ENCODE measurements at places on chromosomes 4 and X.

GRCh38 chrX:24146283-24146949, 3.1 kb upstream of the ZFX start:
- peak; percentile 42 for DNase-seq

DNA sequence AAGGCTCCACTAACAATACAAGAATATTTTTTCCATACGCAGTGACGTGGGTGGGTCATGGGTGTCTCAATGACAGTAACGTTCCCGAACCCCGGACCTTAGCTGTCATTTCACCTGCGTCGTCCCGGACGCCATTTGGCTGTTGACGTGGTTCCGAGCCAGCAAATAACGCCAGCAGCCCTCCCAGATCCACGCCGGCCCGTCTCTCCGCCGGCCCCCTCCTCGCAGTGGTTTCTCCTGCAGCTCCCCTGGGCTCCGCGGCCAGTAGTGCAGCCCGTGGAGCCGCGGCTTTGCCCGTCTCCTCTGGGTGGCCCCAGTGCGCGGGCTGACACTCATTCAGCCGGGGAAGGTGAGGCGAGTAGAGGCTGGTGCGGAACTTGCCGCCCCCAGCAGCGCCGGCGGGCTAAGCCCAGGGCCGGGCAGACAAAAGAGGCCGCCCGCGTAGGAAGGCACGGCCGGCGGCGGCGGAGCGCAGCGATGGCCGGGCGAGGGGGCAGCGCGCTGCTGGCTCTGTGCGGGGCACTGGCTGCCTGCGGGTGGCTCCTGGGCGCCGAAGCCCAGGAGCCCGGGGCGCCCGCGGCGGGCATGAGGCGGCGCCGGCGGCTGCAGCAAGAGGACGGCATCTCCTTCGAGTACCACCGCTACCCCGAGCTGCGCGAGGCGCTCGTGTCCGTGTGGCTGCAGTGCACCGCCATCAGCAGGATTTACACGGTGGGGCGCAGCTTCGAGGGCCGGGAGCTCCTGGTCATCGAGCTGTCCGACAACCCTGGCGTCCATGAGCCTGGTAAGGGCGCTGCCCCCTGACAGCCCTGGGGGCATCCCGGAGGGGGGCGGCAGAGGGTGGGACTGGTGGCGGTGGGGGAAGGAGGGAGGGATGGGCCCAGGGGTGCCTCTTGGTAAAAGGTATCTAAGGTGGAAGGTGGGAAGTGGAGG, at the start of gene CPE:
Gene CPE, plus strand, starts transcription at position 264 of the 933 bp plus-strand sequence. Its CDS starts 214 bp downstream, at position 478.
- DNase-seq: peak; percentile 49

- no peak for DNase-seq
These were observed 21.0 kb downstream of the PLS3 start for GRCh38 chrX:115581759-115582615.

DNA sequence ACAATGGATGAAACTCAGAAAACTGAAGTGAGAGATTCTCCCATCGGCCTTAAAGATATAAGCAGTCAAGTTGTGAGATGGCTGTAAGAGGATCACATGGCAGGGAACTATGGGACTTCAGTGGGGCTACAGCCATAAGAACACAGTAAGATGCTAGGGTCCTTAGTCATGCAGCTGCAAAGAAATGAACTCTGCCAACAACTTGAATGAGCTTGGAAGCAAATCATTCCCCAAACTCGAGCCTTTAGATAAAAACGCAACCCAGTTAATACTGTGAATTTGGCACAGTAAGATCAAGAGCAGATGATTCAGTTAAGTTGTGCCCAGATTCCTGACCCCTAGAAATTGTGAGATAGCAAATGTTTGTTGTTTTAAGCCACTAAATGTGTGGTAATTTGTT, 117.3 kb downstream of the FAM13A start:
- peak; percentile 13 for DNase-seq

DNA sequence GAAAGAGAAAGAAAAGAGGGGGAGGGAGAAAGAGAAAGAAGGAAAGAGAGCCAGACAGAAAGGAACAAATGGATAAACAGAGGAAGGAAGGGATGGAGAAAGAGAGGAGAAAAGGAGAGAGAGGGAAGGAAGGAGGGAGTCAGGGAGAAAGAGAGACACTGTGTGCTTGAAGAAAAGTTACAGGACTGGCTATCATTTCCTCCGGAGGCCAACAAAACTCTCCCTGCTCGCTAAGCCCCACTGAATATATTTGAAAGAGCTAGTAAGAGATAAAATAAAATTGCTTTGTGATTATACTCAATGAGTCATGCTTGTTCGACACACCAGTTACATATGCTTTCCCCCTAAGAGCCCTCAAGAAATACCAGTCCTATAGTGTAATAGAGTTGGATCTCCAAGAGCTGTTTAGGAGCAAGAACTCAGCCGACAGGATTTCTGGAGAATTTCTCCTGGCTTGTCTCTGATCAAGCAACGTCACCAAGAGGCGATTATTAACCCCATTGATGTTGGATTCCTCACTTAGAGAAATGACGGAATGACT, 102.2 kb downstream of the MXRA5 start:
- DNase-seq: peak; percentile 84

DNA sequence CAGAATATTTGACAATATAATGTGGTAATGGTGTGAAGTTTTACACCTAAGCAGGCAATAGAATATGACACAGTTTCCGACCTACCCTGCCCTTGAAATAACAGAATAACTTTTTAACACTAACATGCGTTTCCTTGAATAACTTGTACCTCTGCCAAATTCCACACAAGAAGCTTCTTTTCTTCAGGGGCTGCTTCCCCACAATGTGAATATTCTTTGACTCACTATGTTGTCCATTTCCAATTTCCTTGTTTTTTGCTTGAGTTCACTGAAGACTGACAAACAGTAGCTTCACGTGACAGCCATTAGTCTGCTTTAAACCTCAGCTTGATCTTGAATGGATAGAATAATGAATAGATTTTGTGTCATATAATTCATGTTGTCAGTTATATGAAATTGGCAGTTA, 14.3 kb downstream of the SHROOM3 start:
- no peak for DNase-seq

DNA sequence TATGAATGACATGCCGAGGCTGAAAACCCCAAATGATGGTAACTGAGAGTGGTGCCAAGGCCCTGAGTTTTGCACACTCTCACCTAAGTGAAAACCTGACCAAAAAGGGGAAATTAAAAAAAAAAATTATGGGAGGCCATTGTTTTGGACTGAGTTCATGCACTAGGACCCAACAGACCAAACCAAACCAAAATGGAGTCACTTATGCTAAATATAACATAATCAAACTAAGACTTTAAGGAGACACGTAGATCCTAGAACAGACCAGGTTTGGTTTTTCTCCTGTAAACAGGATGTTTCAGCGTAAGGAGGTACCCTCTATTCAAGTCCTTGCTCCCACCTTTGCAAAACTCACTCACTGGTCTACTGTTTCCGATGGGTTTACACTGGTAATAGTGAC, 453.0 kb downstream of the INPP4B start:
- DNase-seq: no peak

- DNase-seq: no peak
These were observed 165.3 kb upstream of the FAM241A start for GRCh38 chr4:111979921-111980320.

- peak; percentile 45 for DNase-seq
These were observed 191.7 kb downstream of the PTTG2 start for GRCh38 chr4:38151873-38152272.

GRCh38 chr4:81195475-81195874, 19.5 kb downstream of the PRKG2 start:
- no peak for DNase-seq

DNA sequence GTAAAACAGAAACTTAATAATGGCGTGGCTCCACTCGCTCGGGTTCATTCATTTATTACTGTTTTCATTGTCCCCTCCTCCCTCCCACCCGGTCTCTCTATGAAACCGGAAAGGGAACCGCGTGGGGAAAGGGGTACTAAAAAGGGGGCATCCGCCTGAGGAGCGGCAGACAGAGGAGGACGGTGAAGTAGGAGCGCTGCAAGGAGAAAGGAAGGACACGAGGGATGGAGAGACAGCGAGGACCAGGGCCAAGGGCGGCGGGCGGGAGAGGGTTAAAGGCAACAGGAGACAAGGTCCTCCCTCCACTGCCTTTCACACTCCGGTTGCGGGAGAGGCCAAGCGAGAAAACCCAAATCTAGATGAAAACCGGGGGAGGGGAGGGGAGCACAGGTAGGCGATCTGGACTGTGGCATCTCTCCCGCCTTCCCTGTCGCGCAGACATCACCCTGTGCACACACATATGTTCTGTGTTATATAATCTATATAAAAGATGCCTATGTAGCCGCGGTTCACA, 829 bp downstream of the ELOVL6 start:
- peak; percentile 12 for DNase-seq

DNA sequence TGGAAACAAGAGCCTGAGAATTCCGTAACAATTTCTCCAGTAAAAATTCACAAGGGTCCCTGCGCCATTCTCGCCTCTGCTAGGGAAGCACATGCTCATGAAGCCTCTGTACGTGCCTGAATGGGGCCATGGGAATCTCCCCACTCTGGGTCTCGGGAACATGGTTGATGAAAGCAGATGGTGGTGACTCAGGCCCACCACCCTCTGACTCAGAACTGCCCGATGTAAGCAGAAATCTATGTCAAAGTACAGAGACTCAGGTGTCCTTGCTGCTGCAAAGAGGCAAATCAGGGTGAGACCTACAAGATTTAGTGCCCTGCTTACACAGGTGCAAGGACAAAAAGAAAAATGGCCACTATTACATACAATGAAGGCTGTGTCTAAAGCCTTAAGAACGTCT, 65.0 kb downstream of the SCD5 start:
- DNase-seq: no peak

- peak; percentile 21 for DNase-seq
These were observed 39.1 kb upstream of the NSUN7 start for GRCh38 chr4:40710484-40711254.

GRCh38 chr4:184721254-184721653, 12.6 kb downstream of the CENPU start:
- no peak for DNase-seq

DNA sequence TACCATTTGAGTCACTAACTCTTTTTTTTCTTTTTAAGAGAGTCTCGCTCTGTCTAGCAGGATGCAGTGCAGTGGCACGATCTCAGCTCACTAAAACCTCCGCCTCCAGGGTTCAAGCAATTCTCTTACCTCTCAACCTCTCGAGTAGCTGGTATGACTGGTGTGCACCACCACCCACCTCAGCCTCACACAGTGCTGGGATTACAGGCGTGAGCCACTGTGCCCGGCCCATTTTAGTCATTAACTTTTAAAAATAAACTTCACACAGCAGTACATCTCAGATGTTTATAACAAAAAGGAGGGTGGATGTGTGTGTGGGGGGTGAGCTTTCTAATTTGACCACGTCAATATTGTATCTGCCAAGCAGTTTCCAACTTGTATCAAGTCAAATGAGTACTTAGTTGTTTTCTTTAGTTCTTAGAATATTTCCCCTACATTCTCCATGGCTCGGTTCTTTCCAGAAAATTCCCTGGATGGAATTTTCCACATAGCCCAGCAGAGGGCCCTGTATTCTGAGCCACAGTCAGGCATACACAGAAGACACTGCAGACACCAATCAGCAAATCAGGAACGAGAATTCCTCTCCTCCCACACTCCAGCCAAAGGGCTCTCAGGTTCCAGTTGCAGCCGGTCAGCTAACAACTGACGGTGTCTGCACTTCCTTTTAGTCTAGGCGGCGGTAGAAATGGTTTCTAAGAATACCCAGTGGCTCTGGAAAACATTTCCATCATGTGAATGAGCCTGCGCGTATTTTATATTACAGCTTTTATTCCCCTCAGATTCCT, 20.1 kb upstream of the ARAF start:
- peak; percentile 88 for DNase-seq

DNA sequence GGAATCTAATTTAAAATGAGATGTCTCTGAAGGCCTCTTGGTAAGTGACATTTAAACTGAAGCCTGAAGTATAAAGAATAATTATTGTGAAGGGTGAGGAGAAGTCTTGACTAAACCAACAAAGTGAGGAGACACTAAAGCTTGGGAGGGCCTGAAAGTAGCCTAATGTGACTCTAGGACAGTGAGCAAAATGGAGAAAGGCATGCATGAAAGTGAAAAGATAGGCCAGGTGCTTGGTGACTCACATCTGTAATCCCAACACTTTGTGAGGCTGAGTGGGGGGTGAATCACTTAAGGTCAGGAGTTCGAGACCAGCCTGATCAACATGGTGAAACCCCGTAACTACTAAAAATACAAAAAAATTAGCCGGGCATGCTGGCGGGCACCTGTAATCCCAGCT, 46.9 kb upstream of the SMARCAD1 start:
- no peak for DNase-seq

DNA sequence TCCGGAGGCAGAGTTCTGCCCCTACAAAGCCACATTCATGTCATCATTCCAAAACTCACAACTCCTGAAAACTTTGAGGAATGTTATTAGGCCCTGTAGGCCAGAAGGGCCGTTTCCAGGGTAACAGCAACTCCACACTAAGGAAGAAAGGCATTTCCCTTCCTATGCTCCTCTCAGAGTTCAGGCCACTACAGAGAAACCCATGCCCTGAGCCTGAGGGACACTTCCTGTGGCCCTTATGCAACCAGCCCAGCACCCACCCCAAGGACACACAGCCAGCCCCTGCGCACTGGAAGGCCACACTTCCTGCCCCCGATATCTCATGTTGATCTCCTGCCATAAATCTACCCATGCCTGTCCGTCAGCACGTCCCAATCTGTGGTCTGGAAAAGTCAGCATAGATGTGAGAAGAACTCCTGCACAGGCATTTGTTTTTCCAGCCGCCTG, 289.3 kb downstream of the BCOR start:
- peak; percentile 93 for DNase-seq

DNA sequence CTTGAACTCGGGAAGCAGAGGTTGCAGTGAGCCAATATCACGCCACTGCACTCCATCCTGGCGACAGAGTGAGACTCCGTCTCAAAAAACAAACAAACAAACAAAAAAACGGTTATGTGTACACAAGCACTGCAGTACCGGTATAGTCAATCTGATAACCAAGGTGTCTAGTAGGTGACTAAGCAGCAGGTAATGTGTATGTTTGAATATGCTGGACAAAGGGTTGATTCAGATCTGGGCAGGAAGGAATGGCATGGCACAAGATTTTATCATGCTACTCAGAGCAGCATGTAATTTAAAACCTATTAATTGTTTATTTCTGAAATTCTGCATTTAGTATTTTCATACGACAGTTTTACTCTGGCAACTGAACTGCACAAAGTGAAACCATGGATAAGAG, 41.7 kb downstream of the MAGEC1 start:
- DNase-seq: no peak

GRCh38 chrX:8755116-8755515, 23.2 kb upstream of the ANOS1 start:
- no peak for DNase-seq

DNA sequence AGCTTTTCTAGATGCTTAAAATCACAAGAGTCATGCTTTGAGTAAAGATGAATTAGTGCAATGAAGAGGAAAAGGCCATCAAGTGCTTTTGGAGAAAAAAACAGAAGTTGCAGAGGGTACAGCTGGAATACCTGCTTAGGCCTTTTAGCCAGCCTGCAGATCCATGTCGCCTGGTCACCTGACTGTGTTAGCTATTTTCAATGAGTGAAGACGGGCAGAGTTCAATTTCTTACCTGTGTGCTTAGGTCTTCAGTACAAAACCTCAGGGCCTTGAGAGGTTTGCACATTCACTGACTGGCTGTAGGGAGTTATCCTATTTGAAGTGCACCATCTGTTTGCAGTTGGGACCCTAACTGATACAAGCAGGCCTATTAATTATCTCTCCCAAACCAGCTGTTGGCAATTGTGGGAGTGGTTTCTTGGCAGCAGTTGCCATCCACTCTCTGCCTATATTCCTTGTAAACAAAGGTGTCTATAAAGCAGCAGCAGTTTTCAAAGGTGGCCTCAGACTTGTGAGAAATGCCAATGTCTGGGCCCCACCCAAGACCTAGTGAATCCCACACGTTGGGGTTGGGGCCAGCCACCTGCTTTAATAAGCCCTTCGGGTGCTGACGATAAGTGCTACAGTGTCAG, 16.3 kb upstream of the FAT1 start:
- no peak for DNase-seq

GRCh38 chr4:3341760-3342159, 48.9 kb downstream of the RGS12 start:
- DNase-seq: no peak
